ENCODE measurements at places on chromosomes 2 and 18.

DNA sequence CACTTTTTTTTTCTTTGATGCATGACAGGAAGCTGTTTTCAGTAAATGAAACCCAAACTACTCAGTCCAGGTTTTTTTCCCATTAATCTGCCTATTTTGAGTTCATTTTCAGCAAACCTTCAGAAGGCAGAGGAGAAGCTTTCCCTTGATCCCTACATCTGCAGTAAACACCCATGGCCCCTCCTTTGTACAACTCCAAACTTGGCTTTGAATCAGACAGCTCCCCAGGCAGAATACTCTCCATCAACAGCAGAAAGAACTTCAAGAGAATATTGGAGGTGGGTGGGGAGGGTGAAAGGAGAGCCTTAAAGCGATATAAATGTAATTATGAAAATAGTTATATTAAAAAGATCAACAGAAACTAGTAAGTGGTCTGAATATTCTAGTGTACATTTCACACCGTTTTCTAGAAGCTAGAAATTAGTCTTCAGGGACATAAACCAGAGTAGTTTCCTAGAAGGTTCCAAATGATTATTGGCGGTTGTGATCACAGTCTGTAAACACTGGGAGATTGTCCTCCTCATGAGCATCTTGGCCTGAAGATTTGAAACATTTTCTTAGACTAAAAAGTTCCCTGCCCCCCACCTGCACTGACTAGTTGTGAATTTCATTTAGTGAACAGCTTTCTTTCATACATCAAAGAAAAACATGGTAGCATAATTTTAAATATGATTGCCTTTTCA lies 75.1 kb upstream of the STK39 start:
- DNase-seq, result no peak

DNA sequence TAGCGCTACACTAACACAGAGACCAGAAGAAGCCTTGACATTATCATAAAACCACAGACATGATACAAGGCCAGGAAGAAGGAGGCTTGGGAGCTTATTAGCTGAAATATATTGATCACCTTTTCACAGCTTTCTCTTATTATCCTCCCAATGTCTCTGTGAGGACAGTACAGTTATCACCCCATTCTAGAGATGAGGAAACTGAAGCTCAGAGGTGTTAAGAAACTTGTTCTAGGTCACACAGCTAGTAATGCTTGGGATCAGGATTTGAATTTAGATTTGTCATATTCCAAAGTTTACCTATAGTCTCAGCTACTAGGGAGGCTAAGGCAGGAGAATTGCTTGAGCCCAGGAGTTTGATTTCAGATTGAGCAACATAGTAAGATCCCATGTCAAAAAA lies 44.6 kb upstream of the LTBP1 start:
- no peak for DNase-seq

DNA sequence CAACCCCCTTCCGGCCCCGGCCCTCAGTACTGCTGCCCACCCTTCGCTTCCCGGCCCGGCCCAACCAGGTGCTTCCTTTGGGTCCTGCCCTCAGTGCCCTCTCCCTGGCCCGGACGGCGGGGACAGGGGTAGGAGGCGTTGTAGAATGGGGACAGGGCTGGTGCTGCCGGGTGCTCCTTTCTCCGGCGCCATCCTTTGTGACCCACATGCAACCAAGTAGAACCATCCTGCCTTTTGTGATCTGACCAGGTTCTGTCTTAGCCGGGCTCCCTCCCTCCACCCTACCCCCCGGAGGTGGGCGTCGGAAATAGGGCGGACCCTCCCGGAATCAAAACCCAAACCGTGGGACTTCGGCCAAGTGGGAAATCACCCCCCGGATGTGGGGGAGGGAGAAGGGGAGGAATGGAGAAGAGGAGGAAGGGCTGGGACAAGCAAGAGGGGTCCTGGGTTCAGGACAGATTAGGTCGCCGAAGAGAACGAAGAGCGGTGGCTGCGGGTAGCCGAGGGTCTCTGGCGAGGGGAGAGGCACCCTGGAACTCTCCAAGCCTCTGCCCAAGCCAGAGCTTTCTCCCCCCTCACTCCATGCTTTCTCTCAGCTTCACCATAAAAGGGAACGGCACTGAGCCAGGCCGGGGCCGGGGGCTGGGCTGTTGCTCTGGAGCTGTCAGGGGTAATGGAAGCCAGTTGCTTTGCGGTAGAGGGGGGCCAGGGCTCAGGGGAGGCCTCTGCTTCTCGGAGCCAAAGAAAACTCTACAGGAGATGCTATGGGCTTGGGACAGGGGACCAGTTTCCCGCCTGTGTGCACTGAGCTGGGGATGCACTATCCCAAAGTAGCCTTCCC lies 756 bp upstream of the OST4 start:
- DNase-seq, result peak; percentile 26

- DNase-seq, result no peak
Observed at GRCh38 chr2:39786761-39787522, 7.9 kb upstream of the THUMPD2 start.

GRCh38 chr2:8571792-8572499 lies 109.9 kb upstream of the ID2 start:
- no peak for DNase-seq

DNA sequence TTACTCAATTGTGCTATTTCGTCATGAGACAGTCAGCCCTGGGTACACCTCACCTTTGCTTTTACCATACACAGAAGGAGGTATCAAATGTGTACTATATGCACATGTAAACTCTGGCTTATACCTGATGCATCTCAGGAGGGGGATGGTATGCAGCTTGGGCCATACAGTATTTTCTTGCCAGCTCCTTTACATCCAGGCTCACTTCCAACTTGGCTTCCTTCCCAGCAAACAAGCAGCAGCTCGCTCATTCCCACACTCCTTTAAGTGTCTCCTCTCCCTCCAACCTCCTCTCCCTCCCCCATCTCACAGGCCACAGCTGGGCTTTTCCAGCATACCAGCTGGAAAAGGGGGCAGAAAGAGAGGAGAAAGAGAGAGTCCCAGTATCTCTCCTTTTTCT lies 9.6 kb downstream of the MARCHF4 start:
- no peak for DNase-seq

DNA sequence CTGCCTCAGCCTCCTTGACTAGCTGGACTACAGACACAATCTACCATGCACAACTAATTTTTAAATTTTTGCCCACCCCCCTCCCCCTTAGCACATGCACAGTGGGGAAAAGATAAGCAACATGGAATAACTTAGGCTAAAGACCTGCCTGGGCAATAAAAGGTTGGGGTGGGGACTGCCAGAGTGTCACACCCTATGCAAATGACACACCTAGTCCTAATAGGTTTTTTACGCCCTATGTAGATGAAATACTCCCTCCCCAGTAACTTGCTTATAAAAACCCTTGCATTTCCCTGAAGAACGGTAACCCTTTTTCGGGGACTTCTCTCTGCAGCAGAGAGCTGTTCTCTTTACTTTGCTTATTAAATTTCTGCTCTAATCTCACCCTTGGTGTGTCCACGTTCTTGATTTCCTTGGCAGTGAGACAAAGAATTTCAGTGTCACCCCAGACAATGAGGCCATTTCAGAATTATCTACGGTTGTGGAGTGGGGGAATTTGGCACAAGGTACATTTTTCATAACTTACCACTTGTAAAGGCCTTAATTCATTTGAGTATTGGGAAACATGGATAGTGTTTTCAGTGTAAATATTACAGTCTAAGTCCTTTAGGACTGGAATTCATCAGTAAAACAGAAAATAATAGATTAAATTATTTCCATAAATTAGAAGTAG lies 109.2 kb downstream of the NOL4 start:
- no peak for DNase-seq

DNA sequence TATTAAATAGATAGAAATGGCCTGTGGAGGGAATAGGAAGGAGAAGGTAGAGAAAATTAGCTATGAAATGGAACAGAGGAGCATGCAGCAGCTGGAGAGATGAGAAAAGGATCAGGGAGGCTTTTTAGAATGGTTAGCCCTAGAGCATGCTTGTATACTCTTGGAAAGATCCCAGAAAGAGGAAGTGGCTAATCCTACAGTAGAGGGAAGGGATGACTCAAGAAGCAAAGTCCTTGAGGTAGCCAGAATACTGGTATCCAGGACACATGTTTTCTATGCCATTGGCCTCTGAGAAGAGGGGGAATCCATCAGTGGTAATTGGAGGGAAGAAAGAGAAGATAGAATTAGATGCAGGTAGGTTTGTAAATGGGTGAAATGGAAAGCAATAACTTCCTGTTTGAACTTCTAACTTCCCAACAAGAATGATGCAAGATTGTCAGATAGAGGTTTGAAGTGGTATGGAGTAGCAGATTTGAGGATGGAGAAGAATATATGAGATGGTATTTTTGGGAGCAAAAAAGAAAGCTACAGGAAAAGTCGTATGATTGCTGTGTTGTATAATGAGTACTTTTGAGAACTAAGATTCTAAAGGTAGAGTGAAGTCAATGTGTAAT lies 17.1 kb upstream of the OSBPL6 start:
- no peak for DNase-seq

DNA sequence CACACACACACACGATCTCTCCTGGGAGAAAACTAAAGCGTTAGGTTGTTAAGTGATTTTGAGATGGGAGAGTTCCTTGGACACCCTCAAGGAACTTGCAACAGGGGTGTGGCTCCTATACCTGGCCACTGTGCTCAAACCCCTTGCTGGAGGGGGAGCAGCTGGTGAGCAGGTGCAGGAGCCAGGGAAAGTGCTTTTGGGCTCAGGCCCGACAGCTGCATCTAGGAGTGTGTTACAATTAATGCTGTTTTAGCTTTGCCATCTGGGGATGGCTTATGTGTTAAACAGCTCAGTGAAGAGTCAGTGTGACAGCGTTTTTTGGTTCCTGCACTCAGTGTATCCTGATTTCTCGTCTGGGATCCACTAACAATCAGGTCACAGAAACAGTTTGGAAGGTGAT lies 510.8 kb downstream of the TRIB2 start:
- no peak for DNase-seq

DNA sequence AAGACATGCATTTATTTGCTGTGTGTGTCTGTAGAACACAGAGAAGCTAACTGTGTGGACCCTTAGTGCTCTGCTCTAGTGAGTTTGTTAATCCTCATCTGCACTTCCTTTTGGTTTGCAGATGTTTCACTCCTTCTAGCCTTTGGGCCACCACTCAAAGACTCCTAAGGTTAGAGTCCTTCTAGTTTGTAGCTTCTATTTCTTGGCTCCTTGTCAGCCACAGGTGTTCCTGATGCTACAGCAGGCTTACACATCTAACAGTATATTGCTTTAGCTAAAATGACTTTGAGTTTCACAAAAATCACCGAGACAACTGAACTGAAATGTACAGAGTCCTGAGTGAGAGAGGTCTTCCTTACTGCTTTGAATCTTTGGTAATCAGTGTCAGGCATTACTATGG lies 551.4 kb downstream of the NRXN1 start:
- no peak for DNase-seq

DNA sequence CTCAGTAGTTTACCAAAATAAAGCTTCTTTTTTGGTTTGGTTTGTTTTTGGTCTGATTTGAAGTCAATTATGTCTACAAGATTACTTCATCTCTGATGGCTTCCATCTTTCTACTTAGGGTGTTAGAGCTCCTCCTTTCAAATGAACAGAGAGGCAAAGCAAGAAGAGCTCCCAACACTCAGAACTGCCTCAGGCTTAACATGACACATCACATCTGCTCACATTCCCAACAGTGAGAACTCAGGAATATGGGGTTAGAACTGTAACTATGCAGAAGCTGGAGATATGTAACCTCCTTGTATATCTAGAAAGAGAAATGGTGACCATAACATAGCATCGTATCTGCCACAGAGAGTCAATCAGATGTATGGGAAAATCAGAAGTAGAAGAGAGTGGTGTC lies 11.4 kb upstream of the LRATD1 start:
- DNase-seq, result no peak

GRCh38 chr18:3660739-3661515 lies 211.0 kb downstream of the TGIF1 start:
- DNase-seq, result no peak

GRCh38 chr2:187369471-187369870 lies 78.6 kb downstream of the CALCRL start:
- no peak for DNase-seq

- DNase-seq, result no peak
Observed at GRCh38 chr2:162254236-162254871, 11.1 kb upstream of the FAP start.

DNA sequence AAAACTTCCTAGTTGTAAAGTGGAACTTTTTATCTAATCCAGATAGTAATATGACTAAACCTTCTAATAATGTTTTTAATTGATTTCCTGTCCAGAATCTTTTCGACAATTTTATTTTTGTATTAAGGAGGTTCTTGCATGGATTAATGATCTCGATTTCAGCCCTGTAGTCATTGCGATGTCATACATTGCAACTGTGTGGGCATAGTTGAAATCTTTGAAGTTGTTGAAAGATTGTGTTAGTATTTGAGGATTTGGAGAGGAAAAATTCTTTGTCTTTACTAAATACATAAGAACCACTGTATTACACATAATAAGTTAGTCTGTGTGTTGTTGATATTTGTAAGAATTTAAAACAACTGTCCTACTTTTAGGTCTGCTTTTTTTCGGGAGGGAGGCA lies 31.1 kb downstream of the ACSL3 start:
- DNase-seq, result no peak

GRCh38 chr2:219609149-219609750 lies 11.6 kb downstream of the STK11IP start:
- DNase-seq, result no peak

DNA sequence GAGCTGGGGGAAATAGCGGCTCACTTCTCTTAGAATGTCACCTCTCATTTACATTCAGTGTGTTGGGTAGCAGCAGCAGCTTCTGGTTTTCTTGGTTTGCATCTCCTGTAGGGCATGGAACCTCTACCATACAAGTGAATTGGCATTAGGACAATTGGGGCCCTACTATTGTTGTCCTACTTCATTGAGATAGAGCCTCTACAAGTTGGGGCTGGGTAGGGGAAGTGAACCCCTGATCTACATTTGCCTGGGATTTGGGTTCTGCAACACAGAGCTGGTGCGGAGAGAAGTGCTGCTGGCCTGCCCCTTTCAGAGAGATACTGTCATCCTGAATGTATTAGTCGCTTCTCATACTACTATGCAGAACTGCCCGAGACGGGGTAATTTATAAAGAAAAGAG lies 391.6 kb upstream of the HS6ST1 start:
- no peak for DNase-seq

- DNase-seq, result no peak
Observed at GRCh38 chr2:163157891-163158496, 319.4 kb upstream of the KCNH7 start.

GRCh38 chr2:235382601-235383000 lies 111.2 kb upstream of the AGAP1 start:
- no peak for DNase-seq

- no peak for DNase-seq
Observed at GRCh38 chr2:22942441-22942840, 442.5 kb upstream of the KLHL29 start.

DNA sequence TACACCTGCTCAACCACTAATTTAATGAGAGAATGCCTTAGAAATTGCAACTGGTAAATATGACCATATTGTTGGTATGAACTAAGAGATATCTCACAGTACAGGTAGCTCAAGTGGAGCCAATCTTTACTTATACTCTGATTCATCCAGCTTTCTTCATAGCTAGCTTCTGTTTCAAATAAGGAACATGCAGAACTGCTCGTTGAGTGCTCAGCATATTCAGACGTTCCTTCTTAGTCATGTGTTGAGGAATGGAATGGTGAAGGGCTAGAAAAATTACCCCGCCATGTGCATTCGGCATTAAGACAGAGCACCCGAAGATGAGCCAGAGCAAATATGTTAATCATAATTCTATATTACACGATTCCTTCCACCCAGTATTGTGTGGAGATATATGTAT lies 144.0 kb upstream of the VRK2 start:
- DNase-seq, result no peak

Measured in stimulated activated CD4-positive, alpha-beta T cell treated with anti-CD3 and anti-CD28 coated beads, Interleukin-2, amount 100 ng/mL, for 48 hours (primary cell).